ENCODE measurements at places on chromosomes 1 and 21.
A peak's percentile ranks its signal among the peaks of the same experiment; 100 is the strongest.

DNA sequence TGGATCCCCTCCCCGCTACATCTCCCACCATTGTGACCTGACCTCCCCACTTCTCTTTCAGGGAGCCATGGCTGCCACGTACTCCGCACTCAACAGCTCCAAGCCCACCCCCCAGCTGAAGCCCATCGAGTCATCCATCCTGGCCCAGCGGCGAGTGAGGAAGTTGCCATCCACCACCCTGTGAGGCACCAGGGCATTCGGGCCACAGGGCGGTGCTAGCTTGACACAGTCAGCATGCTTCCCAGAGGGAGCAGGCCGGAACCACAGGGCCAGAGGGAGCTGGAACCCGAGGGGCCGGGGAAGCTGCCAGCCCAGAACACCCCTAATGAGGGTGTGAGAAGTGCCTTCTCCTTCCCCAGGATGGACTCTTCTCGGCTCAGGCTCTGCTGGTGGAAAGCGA is 44.5 kb downstream of the RPS6KA1 start:
- no peak for DNase-seq

DNA sequence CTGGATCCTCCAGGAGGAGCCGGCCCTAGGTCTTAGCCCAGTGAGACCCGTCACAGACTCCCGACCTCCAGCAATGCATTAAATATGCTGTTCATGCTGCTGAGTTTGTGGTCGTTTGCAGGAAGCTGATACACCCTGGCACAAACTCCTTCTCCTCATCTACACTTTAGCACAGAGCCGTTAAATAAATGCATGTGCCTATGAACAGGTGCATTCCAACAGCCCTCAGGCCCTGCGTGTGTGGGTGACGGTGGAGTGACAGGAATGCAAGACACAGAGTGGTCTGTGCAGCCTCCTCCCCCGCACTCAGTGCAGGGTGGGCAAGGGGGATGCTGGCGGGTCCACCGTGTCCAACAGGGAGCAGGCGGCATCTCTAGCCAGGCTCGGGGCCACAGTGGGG is 106.6 kb upstream of the TMPRSS2 start:
- DNase-seq, result no peak

DNA sequence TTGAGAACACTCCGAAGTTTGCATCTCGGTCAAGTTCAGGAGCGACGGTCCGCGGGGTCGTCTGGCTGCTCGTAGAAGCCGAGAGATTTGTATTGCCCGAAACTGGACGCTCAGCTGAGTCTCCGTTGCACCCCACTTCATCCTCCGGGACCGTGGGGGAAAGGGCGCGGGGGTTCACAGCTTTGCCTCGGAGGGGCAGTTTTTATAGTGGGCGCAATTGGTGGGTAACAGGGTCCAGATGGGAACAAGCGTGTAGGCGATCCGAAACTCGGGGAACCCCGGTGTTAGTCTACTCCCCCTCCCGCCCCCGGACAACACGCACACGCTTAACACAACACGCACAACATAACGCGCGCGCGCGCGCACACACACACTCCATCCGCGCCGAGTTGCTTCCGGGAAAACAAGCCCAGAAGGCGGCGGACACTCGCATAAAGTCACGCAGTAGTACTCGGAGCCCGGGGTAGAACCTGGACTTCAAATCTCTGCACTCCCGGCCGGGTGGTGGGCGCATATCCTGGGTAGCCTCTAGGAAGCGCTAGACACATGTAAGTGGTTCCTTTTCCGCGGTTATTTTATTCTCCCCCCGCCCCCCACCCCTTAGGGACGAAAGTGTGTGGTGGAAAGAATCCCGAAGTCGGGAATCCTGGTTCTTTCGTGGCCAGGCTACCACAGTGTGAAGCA is 1.1 kb upstream of the JUN start:
- peak; percentile 92 for DNase-seq

- DNase-seq, result no peak
These were observed 8.5 kb downstream of the HLX start for GRCh38 chr1:220887520-220888416.

DNA sequence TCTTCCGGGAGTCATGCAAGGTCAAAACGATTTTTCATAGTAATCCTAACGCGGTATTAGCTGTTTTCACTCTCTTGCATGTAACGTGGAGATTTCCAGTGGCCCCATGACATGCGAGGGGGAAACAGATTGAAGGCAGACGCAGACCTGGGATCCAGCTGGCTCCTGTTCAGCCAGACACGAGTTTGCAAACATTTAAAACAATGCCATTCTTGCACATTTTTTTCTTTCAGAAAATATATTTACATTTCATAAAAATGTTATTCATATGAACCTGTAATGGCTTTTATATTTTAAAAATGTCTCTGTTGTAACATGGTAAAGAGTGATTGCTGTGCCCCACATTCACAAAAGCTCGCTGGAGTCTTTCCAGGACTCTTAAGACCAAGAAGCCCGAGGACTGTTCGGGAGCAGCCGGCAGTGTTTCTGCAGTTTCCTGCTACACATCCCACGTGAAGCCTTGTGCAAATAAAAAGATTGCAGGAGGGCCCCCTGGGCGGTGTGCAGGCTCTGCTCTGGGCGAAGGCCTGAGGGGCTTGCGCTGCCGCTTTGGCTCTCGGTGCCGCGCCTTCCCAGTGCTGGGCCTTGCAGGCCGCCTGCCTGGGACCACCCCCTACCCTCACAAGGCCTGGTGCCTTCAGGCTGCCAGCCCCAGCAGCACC is 184.9 kb downstream of the DYRK1A start:
- DNase-seq, result no peak

GRCh38 chr1:109158433-109158832 is 44.5 kb downstream of the ELAPOR1 start:
- no peak for DNase-seq

DNA sequence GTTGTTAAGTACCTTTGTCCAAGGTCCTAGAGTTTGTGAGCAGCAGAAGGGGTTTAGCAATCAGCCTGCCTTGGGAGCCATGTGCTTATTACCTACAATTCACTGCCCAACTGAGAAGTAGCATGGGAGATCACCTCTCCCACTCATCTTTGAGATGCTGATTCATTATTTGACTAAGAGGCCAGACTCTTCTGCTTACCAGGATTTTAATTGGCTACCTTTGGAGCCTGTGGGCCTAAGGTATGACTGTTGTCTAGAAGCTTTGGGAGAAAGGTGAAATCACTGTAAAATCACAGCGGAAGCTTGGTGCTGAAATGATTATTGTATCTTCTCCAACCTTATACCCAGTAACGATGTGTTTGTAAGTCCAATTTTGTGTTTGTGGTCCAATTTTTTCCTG is 213.4 kb downstream of the ST6GALNAC3 start:
- DNase-seq, result no peak

- no peak for DNase-seq
These were observed 6.9 kb downstream of the ADSS2 start for GRCh38 chr1:244444854-244445253.

DNA sequence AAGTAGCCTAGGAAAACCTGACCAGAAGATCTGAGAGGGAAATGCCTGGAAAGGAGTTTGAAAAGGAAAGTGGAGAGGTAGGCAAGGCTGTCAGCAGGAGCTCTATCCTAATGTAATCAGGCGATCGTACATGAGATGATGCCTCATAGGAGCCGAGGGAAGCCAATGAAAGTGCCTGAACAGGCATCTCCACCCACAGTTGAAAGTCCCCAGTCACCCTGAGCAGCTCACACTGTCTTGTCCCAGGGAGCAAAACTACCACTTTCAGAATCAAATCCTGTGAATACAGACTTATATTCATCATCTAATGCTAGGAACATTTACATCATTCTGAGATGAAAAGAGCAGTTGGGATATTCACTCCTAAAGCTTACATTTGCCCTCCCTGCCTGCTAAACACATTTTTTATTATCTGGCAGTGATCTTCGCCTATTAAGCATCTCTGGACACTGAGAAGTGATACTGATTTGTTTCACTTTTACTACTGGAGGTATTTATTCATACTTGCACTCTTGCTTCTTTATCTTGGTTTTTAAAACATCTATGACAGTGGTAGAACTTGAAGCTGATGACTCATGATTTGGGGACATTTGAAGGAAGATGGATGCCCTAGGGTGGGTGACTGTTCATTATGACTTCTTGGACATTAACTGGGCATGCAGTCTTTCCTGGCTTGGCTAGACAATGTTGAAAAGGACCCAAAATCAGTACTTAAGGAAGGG is 221.6 kb downstream of the SEC16B start:
- no peak for DNase-seq

- no peak for DNase-seq
These were observed 15.4 kb upstream of the CD2 start for GRCh38 chr1:116738673-116739370.

DNA sequence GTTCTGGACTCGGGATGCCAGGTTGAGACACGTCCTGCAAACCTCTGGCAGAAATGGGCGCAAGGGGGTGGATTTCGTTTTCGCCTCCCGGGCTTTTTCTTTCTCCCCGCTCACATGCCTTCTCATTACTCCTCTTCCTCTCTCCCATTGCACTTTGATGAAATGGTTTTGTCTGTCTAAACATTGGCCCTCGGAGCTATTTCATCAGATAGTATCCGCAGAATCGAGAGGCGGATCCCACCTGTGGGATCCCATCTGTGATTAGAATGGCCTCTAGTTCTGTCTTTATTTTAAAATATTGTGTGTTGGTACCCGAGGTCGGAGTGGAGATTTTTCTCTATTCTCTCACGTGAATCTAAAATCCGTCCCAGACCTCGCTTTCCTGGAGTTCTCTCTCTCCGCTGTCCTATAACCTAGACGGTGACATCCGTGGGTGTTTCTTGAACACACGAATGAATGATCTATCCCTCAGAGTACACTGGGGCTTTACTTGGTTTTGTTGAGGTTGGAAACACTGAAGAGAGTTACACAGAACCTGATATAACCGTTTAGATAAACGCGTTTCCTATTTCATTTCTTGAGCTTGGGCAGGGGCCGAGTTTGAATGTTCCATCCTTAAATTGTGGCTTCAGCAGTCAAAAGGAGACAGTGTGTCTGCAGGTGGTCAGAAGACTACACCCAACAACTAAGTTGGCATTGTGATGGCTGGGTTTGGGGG is 2.0 kb downstream of the EDARADD start:
- DNase-seq, result no peak

DNA sequence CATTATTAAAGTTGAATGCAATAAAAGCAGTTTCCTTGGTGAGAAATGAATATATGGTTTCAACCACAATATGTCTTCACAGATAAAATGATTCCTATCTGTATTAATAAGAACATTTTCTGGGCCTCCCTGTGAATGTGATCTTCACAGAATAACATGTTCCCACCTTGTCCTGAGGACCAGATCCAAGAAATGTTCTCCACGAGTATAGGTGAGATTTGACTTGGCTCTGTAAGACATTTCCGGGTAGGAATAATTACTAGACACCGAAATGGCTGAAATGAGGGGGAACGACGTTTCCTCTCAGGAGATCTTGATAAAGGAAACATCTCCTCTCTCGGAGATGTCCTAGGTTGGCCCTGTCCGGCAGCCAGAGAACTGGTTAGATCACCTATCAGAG is 61.4 kb downstream of the CLIC6 start:
- DNase-seq, result no peak

DNA sequence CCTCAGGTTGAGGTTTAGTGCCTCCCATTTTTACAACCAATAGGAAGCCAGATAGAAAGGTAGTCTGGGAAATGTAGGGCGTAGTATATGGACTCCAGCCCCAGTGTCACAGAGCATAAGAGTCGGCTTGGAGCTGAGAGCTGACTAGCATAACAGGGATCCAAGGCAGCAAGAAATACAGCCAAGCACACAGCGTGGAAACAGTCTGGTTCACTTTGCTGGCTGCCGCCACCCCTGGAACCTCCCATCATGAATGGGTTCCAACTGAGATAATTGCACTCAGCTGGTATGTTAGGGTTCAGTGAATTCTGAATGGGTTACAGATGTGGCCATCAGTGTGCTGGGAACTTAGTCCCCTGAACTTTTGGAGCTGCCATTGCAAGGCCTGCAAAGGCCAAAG is 76.7 kb upstream of the GPR88 start:
- DNase-seq, result no peak
